Occipital lobe (tissue), 3 donors: ENCODE measurements at places on chromosomes 11 and 22.
A peak's percentile ranks its signal among the peaks of the same experiment; 100 is the strongest.

- no peak for DNase-seq
These were observed 7.2 kb downstream of the KCTD21 start for GRCh38 chr11:78181185-78181584.

DNA sequence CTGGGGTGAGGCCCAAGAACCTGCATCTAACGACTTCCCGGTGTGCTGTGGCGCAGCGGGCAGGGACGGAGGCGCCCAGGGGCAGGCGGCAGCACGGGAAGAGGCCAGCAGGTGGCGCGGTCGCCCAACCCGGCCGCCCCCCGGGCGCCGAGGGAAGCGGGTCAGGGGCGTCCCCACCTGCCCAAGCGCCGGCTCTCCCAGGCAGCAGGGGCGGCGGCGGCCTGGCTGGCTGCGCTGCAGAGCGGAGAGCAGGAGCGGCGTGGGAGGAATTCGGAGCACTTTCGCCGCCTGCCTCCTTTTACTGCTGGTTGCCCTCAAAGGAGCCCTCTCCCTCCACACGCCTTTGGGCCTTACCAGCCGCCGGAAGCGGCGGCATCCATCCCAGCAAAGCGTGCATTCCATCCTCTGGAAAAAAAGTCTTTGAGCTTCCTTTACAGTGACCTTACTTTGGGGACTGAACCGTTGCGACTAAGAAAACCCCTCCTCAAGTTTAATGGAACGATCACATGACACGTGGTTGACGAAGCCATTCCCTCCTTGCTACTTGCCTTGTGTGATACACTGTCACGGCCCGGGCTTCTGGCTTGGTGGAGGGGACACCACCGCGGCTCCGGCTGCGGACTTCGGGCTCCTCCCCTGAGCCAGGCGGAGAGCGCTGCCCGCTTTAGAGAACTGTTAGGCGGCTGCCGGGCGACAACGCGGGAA, 106.8 kb upstream of the CLMP start:
- no peak for DNase-seq

- DNase-seq: peak; percentile 95
These were observed at the start of gene SVIP for GRCh38 chr11:22829231-22830081. TSS of gene SVIP (minus strand) at chr11:22829801. CDS start at chr11:22829748, 53 bp downstream.

GRCh38 chr11:82960779-82961143, 59.2 kb downstream of the DDIAS start:
- no peak for DNase-seq

- DNase-seq: no peak
These were observed 1.3 kb downstream of the PARVB start for GRCh38 chr22:44025171-44026065.

- DNase-seq: no peak
These were observed 361.8 kb downstream of the TENM4 start for GRCh38 chr11:79078999-79079398.
